ENCODE measurements at places on chromosomes 3 and 15.

DNA sequence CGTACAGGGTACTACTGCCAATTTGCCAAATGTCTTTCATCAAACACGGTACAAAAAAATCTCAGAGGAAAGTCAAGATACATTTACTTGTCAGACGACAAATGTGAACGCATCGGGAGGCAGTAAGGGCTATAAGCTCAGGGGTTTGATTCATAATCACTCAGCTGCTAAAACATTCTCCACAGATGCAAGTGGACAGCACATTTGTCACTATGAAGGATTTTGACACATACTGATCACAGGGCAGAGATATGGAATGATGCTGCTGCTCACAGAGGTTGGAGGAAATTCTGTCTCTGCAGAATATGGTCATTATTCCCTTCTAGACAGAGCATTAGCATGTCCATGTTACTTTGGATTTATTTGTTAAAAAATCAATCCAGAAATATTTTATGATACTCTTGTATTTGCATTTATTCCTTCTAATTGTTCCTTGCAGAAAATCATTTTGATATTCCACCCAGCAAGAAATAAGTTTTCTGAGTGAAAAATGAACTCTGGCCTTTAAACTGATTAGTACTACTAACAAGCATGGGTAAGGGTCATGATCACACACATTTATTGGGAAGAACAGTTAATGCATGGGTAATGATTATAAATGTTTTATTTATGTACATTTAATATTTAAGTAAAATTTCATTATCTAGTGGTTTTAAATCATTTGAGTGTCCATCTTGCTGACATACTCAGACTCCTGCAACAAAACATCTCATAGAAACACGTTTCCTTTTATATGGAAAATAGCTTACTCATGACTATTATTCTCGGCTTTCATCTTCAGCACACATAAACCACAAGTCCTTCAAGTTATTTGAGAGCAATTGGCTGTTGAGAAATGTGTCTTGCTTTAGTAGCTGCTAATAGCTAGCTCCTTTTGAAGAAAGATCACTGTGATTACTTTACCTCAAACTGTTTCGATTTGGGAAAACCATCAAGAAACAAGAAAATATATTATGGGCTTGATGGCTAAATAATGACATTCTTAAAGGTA, 559.3 kb downstream of the MECOM start:
- no peak for DNase-seq

GRCh38 chr3:178480795-178481194, 55.4 kb upstream of the KCNMB2 start:
- no peak for DNase-seq

DNA sequence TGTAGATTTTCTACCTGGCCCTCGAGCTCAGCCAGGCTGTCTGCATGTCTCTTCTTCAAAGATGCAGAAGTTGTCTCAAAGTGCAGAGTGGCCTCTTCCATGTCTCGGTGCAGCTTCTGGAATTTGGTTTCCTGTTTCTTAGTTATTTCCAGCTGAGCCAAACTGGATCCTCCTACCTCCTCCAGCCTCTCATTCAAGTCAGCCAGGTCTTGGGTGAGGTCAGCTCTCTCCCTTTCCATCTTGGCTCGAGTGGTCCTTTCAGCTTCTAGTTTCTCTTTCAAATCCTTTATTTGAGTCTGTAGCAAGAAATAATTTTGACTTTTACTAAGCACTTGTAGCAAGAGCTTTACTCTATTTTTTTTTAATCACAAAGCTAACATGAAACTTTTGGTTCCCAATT, 81.8 kb downstream of the MYH15 start:
- no peak for DNase-seq

GRCh38 chr3:121724130-121724529, 25.4 kb downstream of the GOLGB1 start:
- no peak for DNase-seq

GRCh38 chr3:22713936-22714335, 489.2 kb upstream of the UBE2E2 start:
- no peak for DNase-seq

GRCh38 chr3:42830437-42831320, 21.4 kb downstream of the ACKR2 start:
- DNase-seq = peak; percentile 34

DNA sequence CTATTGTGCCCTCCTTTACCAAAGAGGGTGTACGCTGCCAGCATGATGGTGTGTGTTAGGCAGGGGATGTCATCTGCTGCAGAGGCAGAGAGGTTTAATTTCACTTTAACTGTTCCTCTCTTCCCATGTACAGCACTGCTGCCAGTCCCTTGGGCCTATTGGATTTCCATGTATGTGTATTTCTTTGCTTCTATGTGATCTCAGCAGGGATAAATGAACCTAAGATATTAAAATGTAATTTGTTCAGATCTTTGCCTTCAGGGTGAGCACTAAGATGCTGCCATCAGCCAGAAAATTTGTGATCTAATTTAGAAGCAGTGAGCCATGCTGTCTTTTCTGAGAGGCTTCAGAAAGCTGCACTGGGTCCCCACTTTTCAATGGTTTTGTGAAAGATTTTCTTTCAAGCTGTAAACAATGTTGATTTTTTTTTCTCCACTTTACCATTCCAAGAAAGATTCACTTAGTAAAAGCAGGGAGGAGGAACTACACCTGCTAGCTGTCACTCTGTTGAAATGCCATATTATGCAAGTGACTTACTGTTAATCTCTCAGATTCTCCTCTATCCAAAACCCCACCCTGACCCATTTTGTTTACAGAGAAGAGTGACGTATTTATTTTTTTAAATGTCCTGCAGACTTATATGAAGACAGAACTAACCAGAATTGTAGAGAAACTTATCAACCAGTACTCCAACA, 261.9 kb downstream of the TBL1XR1 start:
- no peak for DNase-seq

GRCh38 chr3:54837964-54838363, 89.9 kb downstream of the LRTM1 start:
- DNase-seq = no peak

GRCh38 chr3:191151653-191152052, 47.4 kb upstream of the OSTN start:
- no peak for DNase-seq

DNA sequence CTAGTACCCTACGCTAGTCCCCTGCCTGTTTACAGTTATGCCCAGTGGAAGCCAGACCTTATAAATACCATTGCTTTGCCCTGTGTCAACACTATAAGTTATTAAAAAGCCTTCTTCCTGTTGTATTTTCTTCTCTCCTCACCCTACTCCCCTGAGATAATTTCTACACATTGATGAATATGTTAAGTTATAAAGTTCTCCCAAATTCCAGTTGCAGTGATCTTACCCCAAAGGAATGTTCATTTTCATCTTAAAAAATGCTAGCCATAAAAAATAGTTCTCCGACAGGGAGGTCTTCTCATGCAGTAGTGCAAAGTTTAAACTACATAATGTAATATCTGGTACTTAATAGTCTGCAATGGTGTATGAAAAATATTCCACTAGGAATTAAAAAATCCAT, 58.6 kb downstream of the MAP2K5 start:
- DNase-seq = no peak

DNA sequence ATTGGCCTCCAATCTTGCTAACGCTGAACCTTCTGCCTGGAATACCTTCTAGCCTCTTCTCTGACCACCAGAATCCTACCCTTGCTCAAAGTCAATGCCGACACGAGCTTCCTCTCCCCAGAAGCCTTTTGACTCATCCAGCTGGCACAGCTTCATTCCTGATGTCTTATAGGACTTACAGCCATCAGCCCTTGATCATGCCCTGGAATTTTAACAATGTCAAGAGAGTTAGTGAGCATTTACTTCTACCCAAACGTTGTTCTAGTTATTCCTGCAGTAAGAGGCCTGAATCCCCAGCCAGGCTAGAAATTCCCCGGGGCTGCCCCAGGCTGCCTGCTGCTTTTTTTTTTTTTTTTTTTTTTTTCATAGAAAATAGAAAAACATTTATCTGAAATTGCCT, 3.9 kb downstream of the CYP1A2 start:
- DNase-seq = no peak

DNA sequence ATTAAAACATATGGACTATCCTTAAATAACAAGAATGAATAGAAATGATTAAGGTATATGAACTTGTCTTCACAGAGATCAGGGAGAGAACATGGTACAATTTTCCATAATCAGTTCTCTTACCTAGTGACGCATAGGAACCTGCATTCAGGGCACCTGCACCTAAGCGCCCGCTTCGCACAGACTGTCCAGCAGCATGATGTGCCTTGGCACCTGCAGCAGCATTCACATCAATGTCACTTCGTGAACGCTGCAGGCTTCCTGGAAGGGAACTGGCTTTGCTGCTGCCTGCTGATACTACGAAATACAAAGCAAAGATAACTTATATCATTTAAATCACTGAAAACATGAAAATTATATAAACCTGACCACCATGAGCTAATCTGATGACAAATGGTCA, 115.2 kb downstream of the CLASP2 start:
- no peak for DNase-seq

- DNase-seq = no peak
Measured at GRCh38 chr3:107100573-107100972, 276.7 kb upstream of the CCDC54 start.

DNA sequence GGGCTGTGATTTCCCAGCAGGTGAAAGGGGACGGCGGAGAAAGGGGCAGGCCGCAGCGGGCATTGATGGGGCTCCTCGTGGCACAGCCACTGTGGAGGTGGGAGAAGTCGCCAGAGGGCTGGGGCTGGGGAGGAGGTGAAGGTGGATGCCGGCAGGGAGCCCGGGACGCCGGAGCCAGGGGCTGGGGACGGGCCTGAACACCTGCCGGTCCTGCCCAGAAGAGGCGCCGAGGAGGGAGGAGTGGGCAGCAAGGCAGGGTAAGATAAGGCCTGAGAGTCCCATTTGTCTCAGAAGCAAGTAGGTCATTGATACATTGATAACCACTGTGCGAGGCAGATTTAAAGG, 571 bp upstream of the RARRES1 start:
- DNase-seq = no peak

- no peak for DNase-seq
Measured at GRCh38 chr15:71288348-71288955, 173.2 kb downstream of the THSD4 start.

- DNase-seq = peak; percentile 15
Measured at GRCh38 chr3:152474585-152474984, 205.9 kb downstream of the MBNL1 start.
